AML-193 (cell line): ENCODE measurements at places on chromosomes 3 and 15.

DNA sequence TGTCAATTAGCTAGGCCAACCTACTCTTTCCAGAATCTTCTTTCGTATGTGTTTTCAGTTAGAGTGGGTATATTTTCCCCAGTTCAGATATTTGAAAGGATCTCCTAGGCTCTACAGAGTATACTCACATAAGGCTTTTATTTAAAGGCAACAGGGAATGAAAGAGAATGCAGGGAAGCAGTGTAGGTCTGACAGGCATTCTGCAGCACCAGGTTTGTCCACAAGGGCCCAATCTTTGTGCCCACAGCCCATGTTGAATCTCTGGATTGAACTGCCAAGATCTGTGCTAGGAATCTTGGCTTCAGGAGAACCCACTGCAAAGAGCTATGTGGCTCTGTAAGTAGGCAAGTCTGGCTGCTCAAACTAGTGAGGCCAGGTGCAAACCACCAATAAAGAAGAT is 24.2 kb upstream of the GALNT15 start:
- DNase-seq = no peak

DNA sequence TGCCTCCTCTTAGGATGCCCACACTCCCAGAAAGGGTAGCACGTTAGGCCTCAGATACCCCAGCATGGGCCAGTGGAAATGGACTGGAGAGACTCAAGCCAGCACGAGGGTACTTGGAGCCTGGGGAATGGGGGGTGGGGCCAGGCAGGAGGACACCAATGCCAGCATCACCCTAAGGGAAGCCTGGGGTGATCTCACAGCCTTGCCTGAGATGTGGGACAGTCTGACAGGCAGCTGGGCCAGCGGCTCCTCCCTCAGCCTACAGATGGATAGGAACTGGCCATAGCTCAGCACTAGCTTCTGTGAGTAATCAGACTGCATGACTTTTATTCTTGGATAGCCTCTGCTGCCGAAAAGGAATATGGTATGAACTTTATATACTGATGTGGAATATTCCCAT is 59.6 kb upstream of the MRPS22 start:
- no peak for DNase-seq

- no peak for DNase-seq
Observed at GRCh38 chr3:65950340-65951326, 88.1 kb downstream of the MAGI1 start.

DNA sequence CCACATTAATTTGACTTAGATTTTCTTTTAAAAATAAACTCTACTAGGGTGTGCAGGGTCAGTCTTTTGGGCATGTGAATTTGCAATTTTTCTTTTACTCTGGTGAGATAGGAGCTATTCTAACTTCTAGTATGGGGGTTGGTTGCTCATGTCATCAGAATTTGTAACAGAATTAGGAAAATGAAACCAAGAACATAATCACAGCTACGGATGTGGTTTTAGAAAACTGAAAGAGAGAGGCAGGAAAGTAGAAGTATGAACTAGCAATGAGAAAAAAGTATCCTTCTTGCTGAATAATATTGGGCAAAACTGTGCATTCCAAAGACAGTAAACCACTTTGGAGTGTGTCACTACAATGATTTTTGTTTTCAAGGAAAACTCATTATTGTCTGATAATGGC is 43.3 kb downstream of the ADPGK start:
- DNase-seq = no peak

- DNase-seq = peak; percentile 15
Observed at GRCh38 chr3:52986938-52987337, 58.9 kb downstream of the SFMBT1 start.

DNA sequence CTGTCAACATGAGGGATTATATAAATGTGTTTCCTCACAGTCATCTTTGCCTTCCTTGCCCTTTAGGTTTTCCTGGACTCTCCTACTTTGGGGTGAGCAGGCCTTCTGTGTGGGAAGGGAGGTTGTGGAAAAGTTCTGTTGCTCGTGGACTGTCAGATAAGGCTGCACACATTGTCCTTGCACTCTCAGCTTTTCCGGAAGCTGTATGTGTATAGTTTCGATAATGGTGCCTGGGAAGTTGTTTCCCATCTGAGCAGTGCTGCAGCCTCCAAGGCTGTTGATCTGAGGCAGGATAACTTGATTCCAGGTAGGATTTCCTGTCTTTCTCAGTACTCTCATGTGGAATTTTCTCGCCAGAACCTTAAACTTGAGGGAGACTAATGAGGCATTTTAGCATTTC is 297.8 kb upstream of the AZI2 start:
- no peak for DNase-seq

DNA sequence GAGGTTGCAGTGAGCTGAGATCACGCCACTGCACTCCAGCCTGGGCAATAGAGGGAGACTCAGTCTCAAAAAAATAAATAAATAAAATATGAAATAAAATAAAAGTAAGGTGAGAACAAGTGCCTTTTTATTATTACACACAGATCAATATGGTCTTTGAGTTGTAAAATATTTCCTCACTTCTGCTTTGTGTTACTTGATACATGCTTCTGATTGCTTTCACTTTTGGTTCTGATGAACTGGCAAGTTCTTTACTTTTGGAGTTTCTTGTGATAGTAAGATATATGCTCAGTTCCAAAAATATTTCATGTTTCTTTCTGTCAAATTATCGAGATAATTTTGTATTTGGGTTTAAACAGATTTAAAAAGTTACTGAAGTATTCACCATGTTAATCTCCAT is 16.6 kb upstream of the GYG1 start:
- peak; percentile 29 for DNase-seq

DNA sequence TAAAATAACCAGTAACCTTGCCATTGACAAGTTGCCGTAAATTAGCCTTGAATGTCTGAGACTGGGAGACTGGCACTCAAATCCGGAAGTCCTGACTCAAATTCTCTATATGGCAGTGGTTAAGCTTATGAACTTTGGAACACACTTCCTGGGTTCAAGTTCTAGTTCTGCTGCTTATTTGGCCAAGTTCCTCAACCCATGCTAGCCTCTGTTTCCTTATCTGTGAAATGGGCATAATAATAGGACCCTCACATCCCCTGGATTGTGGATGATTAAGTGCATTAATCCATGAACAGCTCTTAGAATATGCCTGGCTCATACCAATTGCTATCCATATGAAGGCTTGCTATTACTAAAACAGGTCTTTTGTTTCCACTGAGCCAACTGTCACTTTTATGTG is 311.5 kb downstream of the EDEM1 start:
- DNase-seq = no peak

DNA sequence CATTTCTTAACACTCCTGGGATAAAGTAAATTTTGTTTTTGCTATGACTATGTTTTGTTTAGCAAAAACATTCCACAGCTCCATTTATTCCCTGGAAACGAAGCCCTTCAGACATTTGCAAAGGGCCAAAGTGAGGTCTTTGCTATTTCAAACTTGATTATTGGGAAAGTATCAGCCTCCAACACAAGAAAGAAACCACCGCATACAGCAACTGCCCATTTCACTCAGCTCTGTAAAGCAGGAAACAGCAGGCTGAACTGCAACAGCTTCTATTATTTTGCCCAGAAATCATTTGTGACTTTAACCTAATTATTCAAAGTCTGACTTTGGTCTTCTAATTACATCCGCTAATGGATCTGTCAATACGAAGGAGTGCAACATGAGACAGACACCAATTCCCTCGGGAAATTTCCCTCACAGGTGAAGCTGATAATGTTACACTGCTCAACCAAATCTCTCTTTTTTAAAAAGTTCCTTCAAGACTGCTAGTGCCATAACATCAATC is 72.1 kb downstream of the RFTN1 start:
- no peak for DNase-seq

- DNase-seq = no peak
Observed at GRCh38 chr3:195847055-195847950, 35.6 kb upstream of the MUC4 start.

GRCh38 chr15:74780523-74781430 is 1.1 kb upstream of the CSK start:
- peak; percentile 92 for DNase-seq

- DNase-seq = no peak
Observed at GRCh38 chr15:65623103-65623502, 1.4 kb downstream of the SLC24A1 start.

DNA sequence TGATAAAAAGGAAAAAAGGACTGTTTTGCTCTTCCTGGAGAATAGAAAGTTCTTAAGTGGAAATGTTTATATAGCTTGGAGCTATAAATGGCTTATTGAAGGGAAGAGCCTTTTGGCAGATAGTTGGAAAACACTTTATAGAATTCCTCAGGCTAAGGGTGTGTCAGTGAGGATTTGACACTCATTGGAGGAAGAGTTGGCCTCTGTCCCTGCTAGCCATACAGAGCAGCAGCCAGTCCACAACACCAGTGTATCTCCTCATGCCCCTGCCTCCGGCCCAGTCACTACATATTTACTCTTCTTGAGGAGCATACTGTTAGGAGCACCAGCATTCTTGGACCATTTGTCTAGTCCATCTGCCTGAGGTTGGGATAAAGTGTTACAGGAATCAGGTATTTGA is 36.2 kb downstream of the KLHL18 start:
- DNase-seq = no peak

DNA sequence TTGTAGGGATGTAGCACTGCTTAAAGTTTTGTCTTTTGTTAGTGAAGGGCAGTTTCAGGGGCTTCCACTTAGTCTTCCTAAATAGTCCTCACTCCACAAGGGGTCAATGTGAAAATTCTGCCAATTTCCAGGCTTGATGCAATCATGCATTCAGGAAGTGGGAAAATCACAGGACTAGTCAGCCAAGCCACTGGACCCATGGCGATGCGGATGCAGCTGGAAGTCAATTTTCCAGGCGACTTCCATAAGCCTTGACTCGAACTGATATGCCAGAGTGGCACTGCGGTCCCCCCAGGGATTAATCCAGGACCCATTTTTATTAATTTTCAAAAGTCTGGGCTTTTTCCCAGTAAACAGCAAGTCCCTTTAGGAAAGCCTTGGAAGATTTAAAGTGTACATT is 26.1 kb downstream of the GBE1 start:
- DNase-seq = no peak

- no peak for DNase-seq
Observed at GRCh38 chr3:71724584-71725270, 475 bp downstream of the EIF4E3 start.

GRCh38 chr3:192887701-192888100 is 30.0 kb downstream of the MB21D2 start:
- DNase-seq = no peak

- DNase-seq = no peak
Observed at GRCh38 chr3:10835406-10835805, 19.4 kb downstream of the SLC6A11 start.

- no peak for DNase-seq
Observed at GRCh38 chr3:45968706-45969105, 25.4 kb downstream of the CXCR6 start.

DNA sequence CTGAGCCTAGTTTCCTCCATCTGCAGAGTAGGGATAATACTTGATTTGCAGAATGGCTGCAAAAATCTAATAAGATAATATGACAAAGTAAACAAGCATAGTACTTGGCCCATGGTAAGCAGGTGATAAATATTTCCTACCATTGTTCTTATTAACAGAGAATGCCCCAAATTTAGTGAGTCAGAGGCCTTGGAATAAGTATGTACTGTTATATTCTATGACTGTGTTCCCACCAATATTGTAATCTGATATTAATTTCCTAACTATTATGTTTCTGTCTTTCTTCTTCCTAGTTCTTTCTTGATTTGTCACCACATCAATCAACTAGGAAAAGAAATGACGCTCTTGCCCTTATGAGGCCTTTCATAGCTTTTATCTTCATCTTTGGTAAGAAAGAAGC is 178.4 kb upstream of the SLC2A2 start:
- DNase-seq = no peak

DNA sequence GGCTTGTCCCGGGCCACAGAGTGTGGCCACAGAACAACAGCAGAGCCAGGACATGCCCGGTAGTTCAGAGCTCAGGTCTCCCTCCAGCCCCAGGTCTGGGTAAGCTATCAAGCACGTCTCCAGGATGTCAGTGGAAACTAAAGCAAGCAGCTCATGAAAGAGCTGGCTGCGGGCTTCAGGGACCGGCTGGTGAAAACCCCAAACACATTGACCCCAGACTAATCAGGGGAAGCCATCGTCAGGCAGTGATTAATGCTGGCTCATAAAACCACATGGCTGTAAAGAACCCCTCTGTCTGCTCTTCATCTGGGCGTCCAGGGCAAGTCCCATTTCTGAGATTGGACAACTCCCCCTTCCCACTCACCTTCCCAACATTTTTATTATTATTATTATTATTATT is 37.8 kb downstream of the LMCD1 start:
- no peak for DNase-seq

GRCh38 chr3:16401273-16401672 is 112.2 kb downstream of the RFTN1 start:
- DNase-seq = no peak

- no peak for DNase-seq
Observed at GRCh38 chr3:106338582-106339214, 469.9 kb upstream of the CBLB start.

DNA sequence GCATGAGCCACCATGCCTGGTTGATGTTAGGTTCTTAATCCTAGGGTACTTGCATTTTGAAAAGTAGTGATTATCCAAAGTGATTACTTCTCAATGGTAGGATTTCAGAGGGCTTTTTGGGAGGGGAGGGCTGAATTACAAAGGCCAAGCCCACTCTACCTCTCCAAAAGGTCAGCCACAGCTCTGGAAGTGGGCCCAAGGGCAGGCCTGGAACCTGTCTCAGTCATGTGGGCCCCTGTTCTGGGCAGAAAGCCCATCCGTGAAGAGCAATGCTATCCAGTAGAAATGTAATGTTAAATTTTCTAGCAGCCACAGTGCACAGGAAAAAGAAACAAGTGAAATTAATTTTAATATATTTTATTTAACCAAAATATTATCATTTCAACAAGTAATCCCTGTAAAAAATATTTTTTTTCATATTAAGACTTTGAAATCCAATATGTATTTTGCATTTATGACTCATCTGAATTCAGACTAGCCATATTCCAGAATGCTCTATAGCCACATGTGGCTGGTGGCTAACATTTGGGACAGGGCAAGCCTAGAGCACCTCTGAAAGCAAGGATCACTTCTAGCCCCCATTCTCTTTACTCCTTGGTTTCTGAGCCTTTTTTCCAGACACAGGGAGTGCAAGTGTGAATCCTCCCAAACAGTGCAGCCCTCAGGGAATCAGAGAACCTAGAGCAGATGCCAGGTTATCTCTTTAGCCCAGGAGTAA is 16.8 kb downstream of the RFT1 start:
- no peak for DNase-seq

DNA sequence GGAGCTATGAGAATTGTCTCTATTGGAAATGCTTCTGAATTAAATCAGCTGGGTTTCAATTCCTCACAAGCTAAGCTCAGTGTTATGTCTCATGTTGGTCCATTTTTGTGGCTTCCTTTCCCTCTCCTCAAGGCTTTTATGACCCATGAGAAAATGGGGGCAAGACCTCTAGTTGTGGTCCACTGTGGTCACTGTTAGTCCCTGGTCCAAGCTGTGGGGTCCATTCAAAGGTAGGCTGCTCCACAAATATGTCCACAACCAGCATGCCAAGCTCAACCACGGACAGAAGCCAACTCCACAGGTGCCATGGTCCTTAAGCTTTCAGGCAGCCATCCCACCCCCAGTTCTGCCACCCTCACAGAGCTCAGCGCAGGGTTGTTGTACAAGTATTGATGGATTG is 14.9 kb upstream of the TPM1 start:
- no peak for DNase-seq

- no peak for DNase-seq
Observed at GRCh38 chr15:101621961-101622360, 30.2 kb downstream of the TM2D3 start.

- no peak for DNase-seq
Observed at GRCh38 chr3:110654843-110655502, 416.6 kb upstream of the NECTIN3 start.
